ENCODE measurements at places on chromosomes 5 and 9.

- DNase-seq: no peak
Observed at GRCh38 chr5:18305288-18305924, 671.1 kb downstream of the TAF11L14 start.

DNA sequence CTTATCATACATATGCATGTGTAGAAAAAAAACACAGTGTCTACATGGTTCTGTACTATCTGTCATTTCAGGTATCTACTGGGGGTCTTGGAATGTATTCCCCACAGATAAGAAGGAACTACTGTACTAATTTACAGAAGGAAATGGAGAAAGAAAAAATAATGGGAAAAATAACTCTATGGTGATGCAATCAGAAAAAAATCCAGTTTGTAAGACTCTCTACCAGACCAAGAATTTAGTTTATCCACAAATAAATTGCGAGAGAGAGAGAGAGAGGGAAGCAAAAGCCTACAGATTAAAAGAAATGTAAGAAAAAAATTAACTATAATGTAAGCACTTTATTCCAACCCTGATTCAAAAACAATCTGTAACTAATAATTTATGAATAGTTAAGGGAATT is 708.6 kb upstream of the ZNF608 start:
- no peak for DNase-seq

- DNase-seq: no peak
Observed at GRCh38 chr5:79962575-79963222, 28.4 kb downstream of the MTX3 start.

DNA sequence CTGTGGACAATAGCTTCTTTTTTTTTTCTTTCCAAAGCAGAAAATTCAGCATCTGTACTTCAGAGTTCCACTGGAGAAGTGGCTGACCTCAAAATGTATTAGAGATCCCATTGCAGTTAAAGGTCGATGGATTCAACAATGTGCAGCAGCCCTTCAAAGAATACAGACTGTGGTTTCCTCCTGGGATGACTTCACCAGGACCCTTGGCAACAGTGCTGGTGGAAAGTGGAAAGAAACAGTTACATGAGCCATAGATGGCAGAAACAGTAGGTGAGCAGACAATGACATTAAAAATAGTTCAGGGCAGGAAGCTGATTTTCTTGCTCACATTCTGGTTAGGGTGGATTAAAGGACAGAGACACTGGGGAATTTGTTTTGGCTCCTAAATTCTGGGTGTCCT is 62.4 kb downstream of the SLC28A3 start:
- DNase-seq: no peak

DNA sequence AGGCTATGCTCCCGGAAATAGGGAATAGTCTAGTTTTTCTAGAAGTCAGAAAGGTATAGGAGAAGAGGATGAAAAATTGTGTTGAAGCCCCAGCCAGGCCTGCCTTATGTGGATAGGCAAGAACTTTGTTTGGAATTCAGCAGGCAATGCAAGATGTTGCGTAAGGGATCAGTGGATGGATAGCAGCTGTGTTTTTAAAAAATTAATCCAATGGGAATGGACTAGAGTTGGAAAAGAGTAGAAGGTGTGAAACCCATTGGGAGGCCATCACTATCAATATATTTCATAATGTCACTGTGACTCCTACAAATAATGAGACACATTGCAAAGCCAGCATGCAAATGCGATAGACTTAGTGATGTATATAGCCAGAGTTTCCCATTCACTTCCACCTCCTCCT is 281.9 kb downstream of the MARCHF11 start:
- no peak for DNase-seq

GRCh38 chr5:151070449-151070848 is 10.4 kb downstream of the TNIP1 start:
- DNase-seq: no peak

DNA sequence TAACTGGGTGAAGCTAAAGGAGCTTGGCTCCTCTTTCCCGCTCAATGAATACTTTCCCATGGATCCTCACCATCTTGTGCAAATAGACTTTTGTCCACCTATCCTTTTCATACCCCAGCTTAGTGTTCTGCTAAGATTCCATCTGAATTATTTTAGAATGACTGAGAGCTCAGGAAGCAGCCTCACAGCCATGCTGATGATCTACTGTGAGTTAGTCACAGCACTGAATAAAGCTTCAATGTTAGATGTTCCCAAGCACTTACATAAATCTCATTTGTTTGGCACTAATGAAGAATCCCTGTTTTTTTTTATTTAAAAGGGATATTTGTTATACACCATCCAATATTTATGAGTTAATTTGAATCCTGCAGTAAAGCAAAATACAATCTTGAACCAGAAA is 317.6 kb upstream of the TRPC7 start:
- DNase-seq: no peak

GRCh38 chr9:82535432-82535998 is 527.4 kb downstream of the RASEF start:
- no peak for DNase-seq

DNA sequence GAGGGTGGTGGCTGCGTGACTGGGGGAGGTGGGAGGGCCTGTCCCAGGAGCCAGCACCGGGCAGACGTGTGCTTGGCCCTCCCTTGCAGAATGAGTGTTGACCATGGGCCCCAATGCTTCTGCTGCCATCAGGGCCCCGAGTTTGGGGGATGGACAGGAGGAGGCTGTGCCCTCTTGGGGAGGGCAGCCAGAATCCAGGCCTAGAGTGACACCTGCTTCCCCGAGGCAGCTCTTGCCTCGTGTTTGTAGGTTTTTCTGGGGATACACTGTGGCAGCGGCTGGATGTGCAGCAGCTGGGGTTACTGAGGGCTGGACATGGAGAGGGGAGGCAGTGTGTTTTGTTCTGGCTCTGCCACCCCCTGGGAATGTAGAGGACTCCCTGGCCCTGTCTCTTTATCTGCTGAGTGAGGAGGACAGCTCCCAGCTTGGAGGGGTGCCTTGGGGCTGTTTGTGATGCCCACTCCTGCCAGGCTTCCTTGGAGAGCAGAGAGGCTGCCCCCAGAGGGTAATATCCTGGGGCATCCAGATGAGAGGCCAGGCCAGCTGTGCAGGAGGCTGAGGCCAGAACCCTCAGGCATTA is 22.7 kb downstream of the WNK2 start:
- no peak for DNase-seq

DNA sequence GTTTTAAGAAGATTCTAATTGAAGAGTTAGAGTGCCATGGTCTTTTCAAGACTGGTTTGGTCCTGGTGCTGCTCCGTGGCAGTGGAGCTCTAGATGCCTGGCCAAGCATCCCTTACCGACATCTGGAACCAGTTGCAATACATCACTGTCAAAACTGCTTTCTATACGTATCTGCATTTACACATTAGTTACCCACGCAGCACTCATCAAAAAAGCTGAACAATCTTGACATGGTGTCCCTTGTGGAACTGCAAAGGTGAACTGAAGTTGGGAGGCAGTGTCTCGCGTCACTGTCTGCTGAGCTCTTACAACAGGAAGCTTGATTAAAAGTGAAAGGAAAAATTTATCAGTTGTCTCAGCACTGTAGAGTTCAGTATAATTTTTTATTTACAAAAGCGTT is 82.6 kb downstream of the PBX3 start:
- DNase-seq: no peak

GRCh38 chr9:115013998-115014397 is 83.6 kb upstream of the TNFSF8 start:
- DNase-seq: peak; percentile 67

- DNase-seq: no peak
Observed at GRCh38 chr9:86116425-86116824, 17.1 kb upstream of the GOLM1 start.

- no peak for DNase-seq
Observed at GRCh38 chr9:127838375-127839078, 15.9 kb downstream of the ENG start.

DNA sequence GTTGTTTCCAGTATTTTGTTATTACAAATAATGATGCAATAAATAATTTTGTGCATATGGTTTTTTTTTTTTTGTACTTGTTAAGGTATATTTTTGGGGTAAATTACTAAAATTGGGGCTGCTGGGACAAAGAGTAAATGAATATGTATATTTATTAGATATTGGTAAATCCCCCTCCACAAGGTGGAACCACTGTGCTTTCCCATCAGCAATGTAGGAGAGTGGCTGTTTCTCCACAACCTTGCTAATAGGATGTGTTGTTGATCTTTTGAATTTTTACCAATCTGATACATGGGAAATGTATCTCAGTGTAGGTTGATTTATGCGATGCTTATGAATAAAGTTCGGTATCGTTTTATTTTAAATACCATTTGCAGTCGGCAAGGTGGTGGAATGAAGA is 118.1 kb downstream of the TRPM3 start:
- no peak for DNase-seq

DNA sequence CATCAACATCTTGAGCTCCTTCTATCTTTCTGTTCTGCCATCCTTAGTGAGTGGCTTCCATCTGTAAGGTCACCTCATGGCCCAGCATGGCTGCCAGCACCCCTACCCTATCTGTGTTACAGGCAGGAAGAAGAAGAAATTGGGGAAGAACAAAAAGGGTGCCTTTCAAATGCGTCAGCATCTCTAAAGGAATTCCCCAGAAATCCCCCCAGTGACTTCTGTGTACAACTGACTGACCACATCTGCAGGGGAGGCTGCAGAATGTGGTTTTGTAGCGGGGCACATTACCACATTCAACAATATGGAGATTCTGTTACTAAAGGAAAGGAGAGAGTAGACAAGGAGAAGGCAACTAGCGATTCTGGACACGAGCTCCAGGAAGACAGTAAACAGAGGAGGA is 40.1 kb downstream of the ALG2 start:
- DNase-seq: no peak

GRCh38 chr9:21801683-21802417 is 586 bp upstream of the MTAP start:
- no peak for DNase-seq

GRCh38 chr9:136525841-136526499 is 19.9 kb downstream of the NOTCH1 start:
- no peak for DNase-seq

DNA sequence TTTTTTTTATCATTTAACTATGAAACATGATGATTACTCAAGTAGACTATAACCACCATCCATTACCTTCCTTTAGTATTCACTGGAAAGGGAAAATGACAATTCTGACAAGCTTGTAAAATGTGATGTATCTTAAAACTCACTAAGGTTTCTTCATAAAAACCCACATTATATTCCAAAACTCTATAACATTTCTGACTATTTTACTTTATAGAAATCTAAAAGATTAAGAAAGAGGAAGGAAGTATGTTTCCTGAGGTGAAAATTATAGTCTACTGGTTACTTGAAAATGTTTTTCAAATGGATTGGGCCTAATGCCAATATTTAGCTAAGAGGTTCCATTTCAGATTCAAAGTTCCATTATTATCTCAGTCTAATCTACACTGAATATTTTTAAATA is 1982.2 kb upstream of the C9orf72 start:
- DNase-seq: no peak

DNA sequence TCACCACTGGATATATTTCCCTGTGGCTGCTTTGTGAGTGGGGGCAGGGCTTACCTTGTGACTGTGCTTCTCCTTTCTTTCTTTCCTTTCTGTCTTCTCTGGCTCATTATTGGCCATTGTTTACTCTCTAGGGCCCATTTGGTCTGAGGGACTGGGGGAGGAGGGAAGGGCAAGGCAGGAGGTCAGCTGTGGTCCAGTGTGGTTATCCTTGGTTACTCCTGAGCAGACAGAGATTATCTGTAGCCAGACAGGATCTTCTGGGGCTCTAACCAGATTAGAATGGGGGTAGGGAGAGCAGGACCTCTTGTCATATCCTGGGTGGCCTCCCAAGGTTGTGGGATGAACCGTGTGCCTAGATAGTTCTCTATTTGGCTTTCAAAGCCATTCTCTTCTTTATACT is 71.2 kb downstream of the ANKRD55 start:
- DNase-seq: no peak

GRCh38 chr5:71681296-71681695 is 37.8 kb upstream of the CARTPT start:
- no peak for DNase-seq

- no peak for DNase-seq
Observed at GRCh38 chr5:171492781-171493180, 73.3 kb downstream of the FGF18 start.

DNA sequence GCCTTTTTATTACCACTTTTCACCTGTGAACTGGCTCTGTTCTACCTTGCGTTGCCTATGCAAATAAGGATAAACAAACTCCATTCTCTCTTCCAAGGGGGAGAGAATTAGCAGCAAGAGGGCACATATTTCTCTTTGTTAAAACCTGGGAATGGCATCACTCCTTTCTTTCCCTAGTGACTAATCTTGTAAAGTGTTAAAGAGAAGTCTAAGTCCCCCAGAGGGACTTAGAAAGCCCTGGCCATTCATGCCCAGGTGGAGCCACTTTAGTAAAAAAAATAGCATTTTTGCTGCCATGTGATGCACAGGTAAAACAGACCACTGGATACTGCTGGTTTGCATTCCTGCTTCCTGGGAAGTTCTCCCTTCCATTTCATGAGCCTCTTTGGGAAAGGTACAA is 148.4 kb downstream of the MAN2A1 start:
- DNase-seq: no peak

DNA sequence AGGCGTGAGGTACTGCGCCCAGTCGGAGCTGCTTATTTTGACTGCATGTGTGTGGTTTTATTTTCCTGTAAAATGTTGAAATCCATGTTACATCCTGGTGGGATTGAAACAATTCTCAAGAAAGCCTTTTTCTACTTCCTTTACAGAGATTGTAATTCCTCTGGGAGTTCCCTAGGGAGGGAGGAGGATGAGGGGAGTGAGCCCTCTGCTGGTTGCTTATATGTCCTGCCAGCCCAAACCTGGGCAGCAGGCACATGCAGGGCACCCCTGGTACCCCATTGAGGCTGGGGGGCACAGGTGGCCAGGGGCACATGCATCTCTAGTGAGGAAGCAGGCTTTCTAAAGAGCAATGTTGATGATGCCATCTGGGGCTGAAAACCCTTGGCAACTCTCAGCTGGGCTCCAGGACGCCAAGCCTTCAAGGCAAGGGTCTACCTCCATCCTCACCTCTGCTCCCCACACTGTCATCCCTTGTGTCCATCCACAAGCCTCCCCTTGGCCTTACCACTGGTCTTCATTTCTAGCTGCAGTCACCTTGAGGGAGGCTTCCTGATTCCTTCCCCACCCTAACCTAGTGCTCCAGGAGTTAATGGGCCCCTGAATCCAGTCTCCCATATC is 84.7 kb upstream of the TNFSF8 start:
- no peak for DNase-seq

GRCh38 chr5:89300426-89300970 is 417.5 kb upstream of the MEF2C start:
- DNase-seq: no peak

DNA sequence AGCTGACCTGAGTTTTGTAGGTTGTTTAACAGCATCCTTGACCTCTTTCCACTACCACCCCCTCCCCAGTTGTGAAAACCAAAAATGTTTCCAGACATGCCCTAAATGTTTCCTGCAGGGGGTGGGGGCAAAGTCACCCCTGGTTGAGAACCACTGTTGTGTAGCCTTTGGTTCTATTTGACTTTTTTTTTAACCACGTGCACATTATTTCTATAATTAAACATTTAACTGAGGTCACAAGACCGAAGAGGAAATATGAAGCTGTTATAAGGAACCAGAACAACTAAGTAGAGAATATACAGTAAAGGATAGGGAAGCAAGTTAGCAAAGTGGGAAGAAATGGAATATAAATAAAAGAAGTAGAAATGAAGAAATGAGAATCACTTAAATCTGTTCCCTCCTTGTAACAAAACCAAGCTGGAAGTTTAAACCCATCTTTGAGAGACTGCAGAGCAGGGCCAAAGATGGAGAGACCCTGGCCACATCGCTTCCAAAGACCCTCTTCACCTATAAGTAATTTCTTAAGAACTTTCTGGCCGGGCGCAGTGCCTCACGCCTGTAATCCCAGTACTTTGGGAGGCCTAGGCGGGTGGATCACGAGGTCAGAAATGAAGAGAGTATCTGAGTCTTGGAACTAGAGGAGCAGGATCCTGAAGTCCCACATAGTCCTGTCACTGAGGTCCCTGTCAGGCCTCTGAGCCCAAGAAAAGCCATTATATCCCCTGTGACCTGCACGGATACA is 14.4 kb downstream of the SIT1 start:
- no peak for DNase-seq

All from GM19239 (cell line).